Neural crest cell (in vitro differentiated cells): ENCODE measurements at places on chromosomes 6 and 20.
A peak's percentile ranks its signal among the peaks of the same experiment; 100 is the strongest.

DNA sequence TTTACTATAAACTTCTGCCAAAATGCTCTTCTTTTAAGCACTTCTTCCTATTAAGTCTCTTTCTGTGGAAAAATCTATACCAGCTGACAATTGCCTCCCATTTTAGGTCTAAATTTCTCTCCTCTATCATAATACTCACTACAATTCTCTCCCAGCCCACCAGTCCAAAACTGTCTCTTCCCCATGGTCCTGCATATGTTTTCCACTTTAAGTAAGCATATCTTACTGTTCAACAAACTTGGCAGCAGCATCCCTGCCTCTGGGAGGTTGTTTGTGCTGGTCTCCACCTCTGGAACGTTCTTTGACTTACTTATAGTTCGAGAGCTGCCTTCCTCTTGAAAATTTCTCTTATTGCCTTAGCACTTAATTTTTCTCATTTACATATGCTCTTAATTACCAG, 180.5 kb downstream of the COL12A1 start:
- no peak for DNase-seq

GRCh38 chr20:38167851-38168760, 3.0 kb upstream of the TGM2 start:
- no peak for DNase-seq

DNA sequence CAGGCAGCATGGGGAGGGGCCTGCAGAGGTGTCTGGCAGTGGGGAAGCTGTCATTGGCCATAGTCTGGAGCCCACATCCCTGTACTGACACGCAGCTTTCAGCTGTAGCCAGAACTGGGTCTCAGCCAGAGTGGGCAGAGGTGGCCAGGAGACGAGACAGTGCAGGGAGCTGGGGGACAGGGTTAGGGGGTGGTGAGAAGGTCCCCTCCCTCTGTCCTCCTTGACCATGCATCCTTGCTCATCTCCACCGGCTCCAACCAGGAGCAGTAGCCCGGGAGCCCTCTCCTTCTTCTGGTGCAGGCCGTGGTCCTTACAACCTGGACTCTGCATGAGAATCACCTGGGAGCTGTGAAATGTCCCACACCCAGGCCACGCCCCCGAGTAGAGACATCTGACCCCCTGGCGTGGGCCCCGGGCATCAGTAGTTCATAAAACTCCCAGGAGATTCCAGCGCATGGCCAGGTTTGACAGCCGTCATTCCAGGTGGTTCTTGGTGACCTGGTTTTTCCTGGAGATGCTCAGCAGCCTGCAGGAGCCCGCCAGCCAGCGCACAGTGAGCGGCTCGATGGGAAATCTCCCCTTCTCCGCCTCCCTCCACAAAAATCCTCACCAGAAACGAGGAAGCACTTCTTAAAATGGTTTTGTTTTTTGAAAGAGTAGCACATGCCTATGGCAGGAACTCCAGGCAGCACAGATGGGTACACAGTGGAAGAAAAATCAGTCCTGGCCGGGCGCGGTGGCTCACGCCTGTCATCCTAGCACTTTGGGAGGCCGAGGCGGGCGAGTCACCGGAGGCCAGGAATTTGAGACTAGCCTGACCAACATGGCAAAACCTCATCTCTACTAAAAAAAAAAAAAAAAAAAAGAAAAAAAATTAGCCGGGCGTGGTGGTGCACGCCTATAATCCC, 56.2 kb downstream of the ADNP start:
- no peak for DNase-seq

DNA sequence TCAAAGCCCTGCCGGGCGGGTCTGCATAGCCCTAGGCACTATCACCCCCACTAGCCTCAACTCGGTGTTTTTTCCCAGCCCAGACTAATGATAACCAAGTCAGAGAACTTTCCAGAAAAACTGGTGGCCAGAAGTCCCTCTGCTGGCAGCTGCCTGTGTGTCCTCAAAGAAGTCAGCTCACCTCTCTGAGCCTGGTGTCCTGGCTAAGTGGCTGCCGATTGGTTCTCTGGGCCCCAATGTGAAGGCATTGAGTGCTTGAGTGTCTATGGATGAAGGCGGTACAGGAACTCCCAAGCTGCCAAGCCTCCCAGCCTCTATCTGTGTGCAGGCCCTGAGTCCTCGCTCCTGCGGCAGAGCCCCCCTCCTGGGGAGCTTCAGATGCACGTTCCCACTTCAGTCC, 355.6 kb downstream of the TAF4 start:
- no peak for DNase-seq

DNA sequence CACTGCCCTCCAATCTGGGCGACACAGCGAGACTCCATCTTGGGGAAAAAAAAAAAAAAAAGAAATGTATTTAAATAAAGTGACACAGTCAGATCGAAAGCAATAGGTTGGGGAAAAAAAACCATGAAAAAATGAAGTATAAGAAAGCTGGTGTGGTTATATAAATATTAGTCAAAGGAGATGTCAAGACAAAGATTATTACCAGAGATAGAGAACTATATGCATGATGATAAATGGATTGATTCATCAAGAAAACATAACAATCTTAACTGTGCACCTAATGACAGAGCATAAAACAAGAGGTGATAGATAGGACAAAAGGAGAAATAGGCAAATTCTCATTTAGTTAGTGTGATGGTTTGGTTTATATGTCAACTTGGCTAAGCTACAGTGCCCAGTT, 146.9 kb upstream of the AHI1 start:
- no peak for DNase-seq

DNA sequence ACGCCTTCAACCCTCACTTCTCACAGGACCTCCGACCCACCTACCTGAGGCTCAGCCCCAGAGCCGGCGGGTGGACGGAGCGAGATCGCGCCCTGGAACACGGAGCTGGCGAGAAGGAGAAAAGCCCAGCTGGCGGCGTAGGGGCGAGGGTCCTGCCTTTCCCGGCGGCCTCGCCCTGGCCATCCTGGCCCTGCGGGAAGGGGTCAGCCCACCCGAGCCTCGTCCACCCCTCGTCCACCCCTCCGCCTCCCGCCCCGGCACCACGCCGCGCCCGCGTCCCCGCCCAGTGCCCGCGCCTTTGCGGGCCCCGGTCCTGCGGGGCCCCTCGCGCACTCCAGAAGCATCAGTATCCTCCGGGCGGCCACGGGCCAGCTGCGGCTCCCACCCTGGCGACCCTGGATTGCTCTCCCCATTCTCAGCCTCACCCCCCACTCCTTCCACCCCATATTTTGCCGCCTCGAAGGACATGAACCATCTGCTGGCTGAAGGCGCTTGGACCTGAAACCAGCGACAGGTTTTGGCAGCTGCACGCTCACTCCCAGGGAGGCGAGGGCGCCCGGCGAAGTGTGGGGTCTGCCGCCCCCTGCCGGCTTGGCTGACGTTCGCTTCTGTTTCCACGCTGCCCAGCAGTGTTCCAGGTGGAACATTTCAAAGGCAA, 65.1 kb downstream of the PLG start:
- peak; percentile 76 for DNase-seq
